Aorta (tissue), 5 donors: ENCODE measurements at places on chromosomes 7 and 10. TPM values are rescaled to one million over a fixed set of nuclear protein-coding genes. Genes with fewer than 3 reads are reported as not detected.

DNA sequence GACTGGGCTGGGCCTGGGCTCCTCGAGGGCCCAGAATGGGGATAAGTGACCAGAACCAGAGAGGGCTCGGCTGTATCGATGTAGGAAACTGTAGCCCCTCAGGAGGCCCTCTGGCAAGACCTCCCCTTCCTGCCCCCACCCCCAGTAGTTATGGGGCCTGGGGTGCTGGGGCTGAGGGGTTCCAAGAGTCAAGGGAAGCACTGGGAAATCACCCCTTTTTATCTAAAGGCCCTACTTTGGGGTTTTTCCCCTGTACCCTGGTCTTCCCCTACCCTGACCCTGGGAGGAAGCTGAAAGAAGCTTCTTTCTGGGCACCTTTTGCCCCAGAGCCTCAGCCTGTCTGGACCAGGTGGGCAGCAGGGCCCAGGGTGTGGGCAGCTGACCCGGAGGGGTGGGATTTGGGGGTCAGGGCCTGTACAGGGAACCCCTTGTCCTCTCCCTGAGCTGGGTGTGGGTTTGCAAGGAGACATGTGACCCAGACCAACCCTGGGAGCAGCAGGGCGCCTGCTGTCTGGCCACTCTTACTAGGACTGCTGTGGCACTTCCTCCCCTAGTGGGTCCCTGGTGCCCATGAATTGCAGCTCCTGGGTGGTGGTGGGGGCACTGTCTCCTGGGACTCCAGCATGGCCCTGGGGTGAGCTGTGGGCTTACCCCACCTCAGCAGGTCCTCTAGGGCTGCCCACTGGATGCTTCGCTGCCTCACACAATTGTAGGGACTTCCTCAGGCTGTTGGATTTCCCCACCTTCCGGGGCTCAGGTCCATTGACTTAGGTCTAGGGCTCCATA lies 1.5 kb downstream of the IRF5 start:
- DNase-seq = no peak
- H3K4me1 ChIP-seq = no peaks in the 10 kb centered on the region
- no peaks in the 10 kb centered on the region for H3K27me3 ChIP-seq
- no peak overlapping the region for H3K27ac ChIP-seq
- no peaks in the 10 kb centered on the region for H3K36me3 ChIP-seq
- H3K4me3 ChIP-seq = no peak overlapping the region

The SORBS1 gene
- total RNA-seq = 591 TPM

DNA sequence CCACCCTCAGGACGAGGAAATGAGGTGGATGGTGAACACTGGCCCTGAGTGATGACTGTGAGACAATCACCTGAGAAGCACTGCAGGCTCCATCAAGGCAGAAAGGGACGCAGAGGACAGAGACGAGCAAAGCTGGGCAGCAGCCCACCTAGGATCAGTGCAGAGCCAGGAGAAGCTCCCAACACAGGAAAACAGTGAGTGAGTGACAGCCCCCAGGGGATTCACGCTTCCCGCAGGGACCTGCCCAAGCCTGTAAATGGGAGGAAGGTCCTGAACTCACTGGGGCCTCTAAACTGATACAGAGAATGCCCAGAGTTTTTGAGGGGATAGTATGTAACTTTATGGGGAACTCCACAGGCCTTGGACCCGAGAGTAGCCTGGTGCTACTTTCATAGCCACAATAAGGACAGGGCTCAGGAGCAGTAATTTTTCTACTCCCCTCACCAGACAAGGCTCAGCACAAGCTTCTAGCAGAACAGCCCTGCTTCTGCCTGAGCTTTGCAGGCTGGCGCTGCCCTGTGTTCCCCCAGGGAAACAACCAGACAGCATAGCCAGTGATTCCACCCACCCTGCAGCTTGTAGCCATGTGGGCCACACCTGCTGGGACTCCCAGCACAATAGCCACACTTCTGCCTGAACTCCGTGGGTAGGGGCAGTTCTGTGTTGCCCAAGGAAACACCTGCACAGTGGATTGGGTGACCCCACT lies 708.4 kb downstream of the POM121L12 start:
- no peaks in the 10 kb centered on the region for H3K36me3 ChIP-seq
- H3K27me3 ChIP-seq = no peaks in the 10 kb centered on the region
- no peaks in the 10 kb centered on the region for H3K4me1 ChIP-seq
- H3K27ac ChIP-seq = no peak overlapping the region

The ASIC3 gene
- 1.7 TPM for total RNA-seq

GRCh38 chr10:69807696-69808095 lies 6.0 kb downstream of the COL13A1 start:
- H3K27me3 ChIP-seq = no peaks in the 10 kb centered on the region
- no peak overlapping the region for H3K4me3 ChIP-seq
- H3K36me3 ChIP-seq = no peaks in the 10 kb centered on the region
- DNase-seq = no peak
- no peaks in the 10 kb centered on the region for H3K4me1 ChIP-seq
- H3K27ac ChIP-seq = no peak overlapping the region

DNA sequence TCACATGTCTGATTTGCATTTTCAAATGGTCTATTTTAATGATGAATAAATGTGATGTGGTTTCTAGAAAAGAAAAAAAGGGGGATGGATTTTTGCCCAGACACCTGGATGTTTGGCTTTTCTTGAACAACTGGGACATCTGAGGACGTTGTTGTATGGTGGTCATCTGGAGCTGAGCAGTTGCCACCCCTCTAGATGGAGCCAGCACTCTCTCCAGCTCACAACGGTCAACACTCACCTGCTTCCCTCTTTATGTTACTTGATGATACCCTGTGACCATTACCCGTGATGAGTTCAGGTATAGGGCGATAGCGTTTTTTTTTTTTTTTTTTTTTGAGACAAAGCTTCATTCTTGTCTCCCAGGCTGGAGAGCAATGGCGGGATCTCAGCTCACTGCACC lies 30.1 kb upstream of the PAXIP1 start:
- H3K27me3 ChIP-seq = peaks cover 2% of the 10 kb centered on the region
- no peaks in the 10 kb centered on the region for H3K36me3 ChIP-seq
- H3K4me1 ChIP-seq = no peaks in the 10 kb centered on the region
- no peak overlapping the region for H3K4me3 ChIP-seq

DNA sequence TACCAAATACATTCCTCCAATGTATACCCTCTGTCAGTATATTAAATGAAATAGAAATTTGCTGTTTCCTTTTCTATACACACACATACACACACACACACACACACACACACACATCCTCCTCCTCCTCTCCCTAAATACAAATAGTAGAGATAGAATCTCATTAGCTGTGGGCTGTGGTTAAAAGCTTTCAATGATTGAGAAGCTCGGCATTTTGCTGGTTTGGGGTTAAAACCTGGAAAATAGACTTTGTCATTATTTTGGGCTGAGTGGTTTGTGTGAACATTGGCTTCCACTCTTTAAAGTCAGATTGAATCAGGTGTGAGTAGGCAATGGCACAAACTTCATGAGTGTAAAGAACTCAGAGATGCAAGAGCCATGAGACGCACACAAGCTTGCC lies 596.0 kb downstream of the XPNPEP1 start:
- H3K27ac ChIP-seq = no peak overlapping the region
- H3K4me3 ChIP-seq = no peak overlapping the region
- DNase-seq = no peak
- no peaks in the 10 kb centered on the region for H3K4me1 ChIP-seq
